ENCODE measurements at places on chromosomes 5 and 9.
A peak's percentile ranks its signal among the peaks of the same experiment; 100 is the strongest.

GRCh38 chr5:158142156-158142555, 283.2 kb upstream of the CLINT1 start:
- DNase-seq: no peak

DNA sequence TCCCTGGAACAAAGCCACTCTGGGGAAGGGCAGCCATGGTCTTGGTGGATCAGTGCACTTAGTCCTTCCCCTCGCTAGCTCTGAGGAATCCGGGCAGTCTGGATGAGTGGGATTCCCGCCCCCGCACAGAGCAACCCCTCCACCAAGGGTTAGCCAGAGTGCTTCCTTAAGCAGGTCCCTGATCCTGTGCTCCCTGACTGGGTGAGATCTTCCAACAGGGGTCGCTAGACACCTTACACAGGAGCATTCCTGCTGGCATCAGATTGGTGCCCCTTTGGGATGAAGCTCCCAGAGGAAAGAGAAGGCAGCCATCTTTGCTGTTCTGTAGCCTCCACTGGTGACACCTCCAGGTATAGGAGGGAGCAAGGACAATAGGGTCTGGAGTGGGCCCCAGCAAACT, 228.8 kb downstream of the AP3B1 start:
- no peak for DNase-seq

- no peak for DNase-seq
These were observed 215.8 kb downstream of the SLCO4C1 start for GRCh38 chr5:102080288-102080687.

DNA sequence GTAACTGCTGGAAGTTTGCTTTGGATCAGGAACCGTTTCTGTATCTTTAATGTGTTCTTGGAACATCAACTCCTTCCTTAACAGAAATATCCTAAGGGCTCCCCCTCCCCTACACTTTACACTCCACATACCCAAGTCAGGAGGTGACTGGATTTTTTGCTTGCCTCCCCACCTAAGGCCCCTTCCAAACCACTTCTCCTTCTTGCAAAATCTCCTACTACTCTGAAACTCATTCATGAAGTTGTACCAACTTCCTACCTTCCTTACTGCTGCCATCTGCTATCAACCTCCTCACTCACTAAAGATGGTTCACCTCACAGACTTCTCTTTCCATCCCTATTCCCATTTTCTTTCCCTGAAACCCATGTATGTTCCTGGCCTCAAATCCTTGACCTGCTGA, 16.1 kb downstream of the TXN start:
- DNase-seq: no peak

- DNase-seq: no peak
These were observed 63.5 kb upstream of the KLF9 start for GRCh38 chr9:70477907-70478480.

DNA sequence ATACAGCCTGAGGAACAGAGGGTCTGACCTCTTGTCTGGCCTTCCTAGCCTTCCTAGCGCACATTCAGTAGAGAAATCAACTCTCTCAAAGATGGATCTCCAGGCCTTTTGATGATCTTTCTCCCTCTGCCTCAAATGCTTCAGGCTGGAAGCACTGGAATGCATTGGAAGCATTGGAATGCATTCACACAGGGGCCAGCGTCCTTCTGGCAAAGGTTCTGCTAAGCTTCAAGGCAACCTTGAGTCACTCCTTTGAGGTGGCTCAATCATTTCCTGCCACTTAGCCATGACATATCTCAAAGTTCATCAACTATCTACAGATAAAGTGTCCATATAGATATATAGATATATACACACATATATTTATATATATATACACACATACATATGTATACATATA, 42.9 kb downstream of the OR2K2 start:
- DNase-seq: no peak

GRCh38 chr5:36772276-36773140, 104.1 kb upstream of the NIPBL start:
- no peak for DNase-seq

- DNase-seq: peak; percentile 67
These were observed 1.7 kb upstream of the NTMT1 start for GRCh38 chr9:129624168-129624759.

DNA sequence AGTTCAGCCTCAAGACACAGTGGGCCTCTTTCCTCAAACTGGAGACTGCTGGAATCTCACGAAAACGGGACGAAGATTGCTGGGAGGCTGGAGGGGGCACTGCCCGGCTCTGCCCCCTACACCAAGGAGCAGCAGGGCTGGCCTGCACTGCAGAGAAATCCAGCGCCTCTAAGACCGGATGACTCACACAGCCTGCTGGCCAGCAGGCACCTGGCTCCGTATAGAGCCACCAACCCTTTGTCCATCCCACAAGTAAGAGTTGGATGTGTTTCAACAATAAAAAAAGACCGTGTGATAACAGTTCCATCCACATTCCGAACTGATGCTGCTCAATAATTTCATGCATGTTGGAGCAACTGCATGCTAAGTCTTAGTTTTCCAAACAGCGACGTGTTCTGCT, 11.5 kb downstream of the CCDC127 start:
- DNase-seq: no peak

GRCh38 chr5:31993165-31993961, 180.8 kb downstream of the GOLPH3 start:
- no peak for DNase-seq

DNA sequence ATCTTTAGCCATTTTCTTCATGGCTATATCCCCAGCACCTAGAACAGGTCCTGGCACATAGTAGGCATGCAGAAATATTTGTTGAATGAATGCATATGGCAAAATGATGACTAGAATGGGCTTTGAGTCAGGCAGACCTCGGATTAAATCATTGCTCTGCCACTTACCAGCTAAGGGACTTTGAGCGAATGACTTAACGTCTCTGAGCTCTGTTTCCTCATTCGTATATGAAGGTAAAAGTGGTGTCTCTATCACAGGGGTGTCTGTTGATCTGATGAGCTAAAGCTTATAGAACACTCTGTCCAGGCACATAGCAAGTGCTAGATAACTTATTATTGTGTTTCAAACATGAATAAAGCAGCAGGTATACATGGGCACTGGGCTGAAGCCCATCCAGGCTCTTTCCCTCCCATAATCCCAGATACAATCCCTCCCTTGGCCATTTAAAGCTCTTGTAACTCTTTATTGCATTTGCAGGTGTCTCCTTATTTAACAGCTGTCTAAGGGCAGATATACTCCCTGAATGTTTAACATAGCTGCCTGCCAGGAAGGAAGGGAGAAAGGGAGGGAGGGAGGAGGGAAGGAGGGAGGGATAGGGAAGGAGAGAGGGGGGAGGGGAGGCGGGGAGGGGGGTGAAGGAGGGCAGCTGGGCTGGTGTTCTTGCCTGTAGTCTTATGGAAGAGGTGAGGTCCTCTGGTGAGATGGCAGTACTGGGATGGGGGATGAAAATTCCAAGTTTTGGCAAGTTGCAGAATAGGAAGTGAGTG, 23.2 kb upstream of the STXBP1 start:
- DNase-seq: no peak

DNA sequence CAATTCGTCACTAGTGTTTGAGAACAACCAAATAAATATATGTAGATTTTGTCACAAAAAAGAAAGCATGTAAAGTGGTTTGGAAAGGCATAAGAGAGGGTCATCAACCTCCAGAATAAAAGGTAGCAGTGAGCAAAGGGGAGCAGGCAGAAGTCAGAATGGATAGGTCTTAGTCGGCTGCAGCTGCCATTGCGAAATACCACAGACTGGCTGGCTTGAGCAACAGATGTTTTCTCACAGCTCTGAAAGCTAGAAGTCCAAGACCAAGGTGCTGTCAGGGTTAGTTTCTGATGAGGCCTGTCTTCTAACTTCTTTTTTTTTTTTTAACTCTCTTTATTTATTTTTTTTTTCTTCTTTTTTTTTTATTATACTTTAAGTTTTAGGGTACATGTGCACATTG, 208.1 kb upstream of the PIK3R1 start:
- no peak for DNase-seq

GRCh38 chr9:110877374-110877773, 160.9 kb downstream of the LPAR1 start:
- DNase-seq: no peak

- DNase-seq: no peak
These were observed 275 bp downstream of the AHRR start for GRCh38 chr5:321726-322251.

- DNase-seq: no peak
These were observed 15.7 kb upstream of the FNIP1 start for GRCh38 chr5:131812371-131813160.

DNA sequence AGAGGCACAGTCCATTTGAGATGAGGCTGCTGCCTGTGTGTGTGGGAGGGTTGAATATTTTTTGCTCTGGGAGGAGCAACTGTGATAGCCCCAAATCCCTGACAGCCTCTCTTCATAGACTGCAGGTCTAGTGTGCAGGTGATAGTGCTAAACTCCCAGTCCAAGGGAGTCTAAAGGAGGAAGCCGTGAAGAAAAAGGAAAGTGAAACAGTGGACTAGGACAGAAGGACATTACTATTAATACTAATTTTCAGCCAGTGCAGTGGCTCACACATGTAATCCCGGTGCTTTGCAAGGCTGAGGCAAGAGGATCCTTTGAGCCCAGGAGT, 295.0 kb downstream of the PDE4D start:
- no peak for DNase-seq

DNA sequence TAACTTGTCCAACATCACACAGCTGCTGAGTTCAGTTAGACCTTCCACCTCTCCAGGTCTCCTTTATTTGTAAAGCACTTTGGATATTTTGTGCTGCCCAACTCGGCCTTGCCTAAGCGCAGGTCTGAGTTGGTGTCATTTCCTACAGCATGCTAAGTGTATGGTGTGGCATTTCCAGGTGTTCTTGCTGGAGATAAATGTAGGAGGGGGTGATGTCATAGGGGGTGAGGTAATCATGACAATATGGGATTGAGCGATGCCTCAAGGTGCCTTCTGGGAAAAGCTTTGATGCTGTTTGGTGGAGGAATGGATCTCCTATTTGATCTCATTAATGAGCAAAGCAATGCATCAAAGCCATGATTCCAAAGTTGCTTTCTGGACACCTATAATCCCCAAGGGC, 32.3 kb upstream of the NEURL1B start:
- no peak for DNase-seq

DNA sequence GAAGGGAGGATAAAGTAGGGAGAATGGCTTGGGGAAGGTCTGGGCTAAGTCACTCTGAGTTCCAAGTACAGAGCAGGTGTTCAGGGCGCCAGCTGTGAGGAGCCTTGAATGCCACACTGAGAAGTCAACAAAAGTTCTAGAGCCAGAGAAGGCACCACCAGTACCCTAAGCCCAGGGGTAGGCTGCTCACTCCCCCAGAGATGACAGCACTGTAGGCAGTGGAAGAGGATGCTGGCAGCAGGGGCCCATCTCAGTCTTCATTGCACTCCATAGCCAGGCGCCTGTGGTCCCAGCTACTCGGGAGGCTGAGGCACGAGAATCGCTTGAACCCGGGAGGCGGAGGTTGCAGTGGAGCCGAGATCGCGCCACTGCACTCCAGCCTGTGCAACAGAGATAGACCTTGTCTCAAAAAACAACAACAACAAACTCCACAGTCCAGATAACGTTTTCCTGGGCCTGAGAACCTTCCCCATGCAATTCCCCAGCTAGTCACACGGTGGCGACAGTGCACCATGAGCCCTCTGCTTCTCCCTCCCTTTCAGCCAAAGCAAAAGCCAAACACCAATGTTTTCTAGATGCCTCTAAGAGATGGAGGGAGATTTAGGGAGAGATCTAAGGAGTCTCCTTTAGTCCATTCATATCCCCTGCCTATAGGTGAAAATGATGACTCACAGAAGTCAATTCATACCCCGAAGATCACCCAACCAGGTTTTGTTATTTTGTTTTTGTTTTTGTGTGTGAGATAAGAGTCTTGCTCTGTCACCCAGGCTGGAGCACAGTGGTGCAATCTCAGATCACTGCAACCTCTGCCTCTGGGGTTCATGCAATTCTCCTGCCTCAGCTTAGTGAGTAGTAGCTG, 19.8 kb upstream of the NSD1 start:
- peak; percentile 84 for DNase-seq

Data from effector memory CD8-positive, alpha-beta T cell (primary cell).